C1 segment of cervical spinal cord (tissue), 14 donors: ENCODE measurements at places on chromosomes 3 and 15.

GRCh38 chr3:33936171-33936920, 137.9 kb downstream of the PDCD6IP start:
- no peak for DNase-seq

DNA sequence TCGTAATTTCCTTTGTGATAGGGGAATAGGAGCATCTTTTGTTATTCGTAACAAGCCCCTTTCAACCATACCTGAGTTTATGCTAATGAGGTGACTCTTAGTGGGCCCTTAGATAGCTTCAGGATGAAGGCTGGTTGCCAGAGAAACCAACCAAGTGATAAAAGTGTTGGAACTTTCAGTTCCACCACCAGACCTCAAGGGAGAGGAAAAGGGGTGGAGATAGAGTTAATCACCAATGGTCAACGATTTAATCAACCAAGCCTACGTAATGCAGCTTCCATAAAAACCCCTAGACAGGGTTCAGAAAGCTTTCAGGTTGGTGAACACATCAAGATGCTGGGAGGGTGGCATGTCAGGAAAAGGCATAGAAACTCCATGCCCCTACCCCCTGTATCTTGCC, 33.0 kb downstream of the HERC1 start:
- DNase-seq: no peak

GRCh38 chr15:85759376-85759775, 35.3 kb downstream of the KLHL25 start:
- DNase-seq: peak; percentile 23

- DNase-seq: no peak
Measured at GRCh38 chr3:7574435-7574834, 713.5 kb downstream of the GRM7 start.

GRCh38 chr3:114111060-114111770, 54.7 kb downstream of the QTRT2 start:
- no peak for DNase-seq

- DNase-seq: peak; percentile 46
Measured at GRCh38 chr3:143119009-143119914, at the start of gene CHST2. Gene CHST2 (plus strand): TSS chr3:143119771. CDS start chr3:143120817, 1,046 bp downstream.

DNA sequence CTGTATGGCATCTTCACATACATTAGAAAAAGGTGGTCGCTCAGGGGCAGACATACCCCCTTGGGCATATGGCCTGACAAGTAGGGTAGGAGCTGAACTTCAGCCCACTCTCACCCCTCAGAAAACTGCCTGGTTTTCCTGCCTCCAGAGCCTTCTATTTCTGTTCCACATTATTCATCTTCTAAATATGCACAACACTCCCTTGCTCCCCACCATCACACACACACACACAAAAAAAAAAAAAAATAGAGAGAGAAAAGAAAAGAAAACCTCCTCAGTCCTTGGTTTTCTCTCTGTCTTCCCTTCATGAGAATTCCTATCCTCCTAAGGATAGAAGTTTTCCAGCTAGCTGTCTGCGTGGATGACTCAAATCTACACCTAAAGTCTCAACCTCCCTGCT, 5.6 kb upstream of the ROPN1 start:
- no peak for DNase-seq

GRCh38 chr3:175606650-175607318, 747.6 kb downstream of the NAALADL2 start:
- DNase-seq: no peak

DNA sequence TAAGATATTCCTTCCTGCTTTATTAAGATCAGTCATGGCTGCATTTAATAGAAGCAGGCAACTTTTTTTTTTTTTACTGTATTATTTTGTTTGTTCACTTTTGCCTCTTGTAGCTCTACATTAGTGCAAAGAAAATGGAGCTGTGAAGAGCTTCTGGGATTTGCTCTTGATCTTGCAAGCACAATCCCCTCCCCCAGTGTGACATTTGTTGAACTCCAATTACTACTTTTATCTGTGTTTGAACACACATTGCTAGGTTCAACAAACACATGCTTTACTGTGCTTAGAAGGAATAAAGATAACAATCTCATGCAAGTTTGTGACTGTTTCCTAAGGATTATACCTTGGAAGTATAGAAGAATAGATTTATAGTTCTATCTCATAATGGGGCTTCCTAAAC, 648.8 kb downstream of the NLGN1 start:
- no peak for DNase-seq

DNA sequence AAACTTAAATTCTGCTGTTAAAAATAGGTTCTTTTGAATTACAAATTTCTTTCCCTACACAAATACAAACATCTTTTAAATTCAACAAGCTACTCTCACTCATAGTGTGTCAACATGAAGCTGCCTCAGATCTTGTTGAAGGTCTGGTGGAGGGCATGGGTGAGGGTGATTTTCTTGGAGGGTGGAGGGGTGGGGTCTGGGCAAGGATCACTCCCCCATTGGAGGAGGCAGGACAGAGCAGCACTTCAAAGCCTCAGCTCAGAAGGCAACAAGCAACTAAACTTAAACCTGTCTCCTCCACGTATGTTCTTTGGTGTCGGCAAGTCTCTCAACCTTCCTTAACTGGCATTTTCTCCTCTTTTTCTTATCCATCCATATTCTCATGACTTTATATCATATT, 730.9 kb downstream of the NR2F2 start:
- no peak for DNase-seq

DNA sequence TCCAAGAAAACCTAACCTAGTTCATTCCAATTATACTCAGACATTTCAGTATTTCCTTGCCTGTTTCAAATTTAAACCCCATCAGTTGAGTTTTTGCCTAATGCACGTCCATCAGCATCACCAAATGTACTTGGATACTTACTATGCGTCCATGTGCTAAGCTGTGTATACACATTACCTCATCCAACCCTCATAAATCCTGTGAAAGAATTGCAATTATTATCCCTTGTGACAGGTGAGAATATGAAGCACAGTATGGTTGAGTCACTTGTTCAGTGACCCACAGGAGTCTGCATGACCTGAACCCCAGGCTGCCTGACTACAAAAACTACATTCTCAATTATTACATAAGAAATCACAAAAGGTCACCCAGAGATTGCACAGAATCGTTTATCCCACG, 2.5 kb downstream of the OR5K2 start:
- no peak for DNase-seq

DNA sequence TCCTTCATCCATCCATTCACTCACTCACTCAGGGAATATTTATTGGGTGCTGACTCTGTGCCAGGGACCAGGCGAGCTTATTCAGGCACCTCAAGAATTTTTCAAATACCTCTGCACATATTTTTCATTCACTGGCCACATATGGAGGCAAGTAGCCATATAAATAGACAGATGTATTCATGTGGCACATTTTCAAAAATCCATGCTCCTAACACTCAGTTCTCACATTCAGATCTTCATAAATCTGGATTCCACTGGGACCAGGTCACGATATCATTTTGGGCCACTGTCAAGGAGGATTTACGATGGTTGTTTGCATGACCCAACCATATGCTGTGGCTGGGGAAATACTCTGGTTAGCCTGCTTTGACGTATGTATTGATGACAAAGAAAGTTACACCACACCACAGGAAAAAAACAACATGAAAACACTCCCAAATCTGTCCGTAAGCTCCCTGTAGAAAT, 241.8 kb upstream of the LRTM1 start:
- no peak for DNase-seq

- DNase-seq: no peak
Measured at GRCh38 chr3:99713440-99713839, 75.0 kb downstream of the COL8A1 start.

DNA sequence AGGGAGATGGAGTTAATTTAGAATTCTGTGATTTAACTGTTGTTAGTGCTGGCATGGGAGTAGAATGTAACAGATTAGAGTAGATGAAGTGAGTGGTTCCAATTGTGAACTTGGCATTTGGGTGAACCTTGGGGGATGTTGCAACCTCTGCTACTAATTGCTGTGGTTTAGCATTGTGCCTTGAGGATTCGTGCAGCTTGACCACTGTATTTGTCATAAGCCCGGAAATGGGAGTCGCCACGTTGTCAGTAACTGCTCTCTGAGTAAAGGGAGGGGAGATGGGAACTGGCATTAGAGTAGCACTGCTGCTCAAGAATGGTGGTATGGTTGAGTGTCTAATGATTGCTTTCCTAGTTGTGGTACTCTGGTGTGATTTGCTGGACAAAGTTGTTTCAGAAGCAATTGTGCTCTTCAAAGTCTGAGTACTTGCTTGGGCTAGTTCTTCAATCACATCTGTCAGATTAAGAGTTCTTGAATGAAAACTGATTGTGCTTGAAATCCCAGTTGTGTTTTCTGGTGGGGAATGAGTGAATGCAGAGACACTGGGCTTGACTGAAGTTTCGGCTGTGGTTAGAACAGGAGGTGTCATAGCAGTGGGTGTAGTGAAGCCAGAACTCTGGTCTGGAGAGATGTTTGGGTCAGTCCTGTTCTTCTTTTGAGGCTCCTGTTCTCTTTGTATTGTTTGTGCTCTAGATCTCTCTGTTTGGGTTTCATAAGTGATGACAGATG, 15.4 kb downstream of the IGSF10 start:
- no peak for DNase-seq

- DNase-seq: no peak
Measured at GRCh38 chr3:178289544-178290160, 246.6 kb upstream of the KCNMB2 start.

- no peak for DNase-seq
Measured at GRCh38 chr3:37096288-37096687, 78.1 kb downstream of the LRRFIP2 start.

- no peak for DNase-seq
Measured at GRCh38 chr15:60695713-60696522, 217.0 kb upstream of the ICE2 start.

DNA sequence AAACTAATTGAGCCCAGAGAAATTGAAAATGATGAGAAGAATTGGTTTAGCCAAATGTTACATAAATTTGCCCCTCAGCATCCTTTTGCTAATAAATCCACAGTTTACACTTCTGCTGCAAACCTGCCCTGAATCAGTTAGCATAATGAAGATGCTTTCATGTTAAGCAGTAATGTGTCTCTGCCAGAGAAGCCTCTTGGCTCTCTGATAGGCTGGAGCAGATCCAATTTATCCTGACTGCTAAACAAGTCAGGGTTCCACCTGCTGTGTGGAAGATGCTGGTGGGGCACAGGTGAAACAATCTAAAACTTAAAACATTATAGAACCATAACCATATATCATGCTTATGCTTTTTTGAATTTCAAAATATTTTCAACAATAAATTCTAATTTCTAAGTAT, 946.8 kb downstream of the OTOL1 start:
- DNase-seq: no peak

GRCh38 chr15:35705884-35706585, 160.1 kb upstream of the DPH6 start:
- no peak for DNase-seq

- DNase-seq: no peak
Measured at GRCh38 chr3:7950890-7951289, 550.7 kb upstream of the LMCD1 start.

- no peak for DNase-seq
Measured at GRCh38 chr15:95291898-95292472, 1038.5 kb upstream of the NR2F2 start.

GRCh38 chr3:51717446-51717845, 10.6 kb downstream of the GRM2 start:
- DNase-seq: no peak

DNA sequence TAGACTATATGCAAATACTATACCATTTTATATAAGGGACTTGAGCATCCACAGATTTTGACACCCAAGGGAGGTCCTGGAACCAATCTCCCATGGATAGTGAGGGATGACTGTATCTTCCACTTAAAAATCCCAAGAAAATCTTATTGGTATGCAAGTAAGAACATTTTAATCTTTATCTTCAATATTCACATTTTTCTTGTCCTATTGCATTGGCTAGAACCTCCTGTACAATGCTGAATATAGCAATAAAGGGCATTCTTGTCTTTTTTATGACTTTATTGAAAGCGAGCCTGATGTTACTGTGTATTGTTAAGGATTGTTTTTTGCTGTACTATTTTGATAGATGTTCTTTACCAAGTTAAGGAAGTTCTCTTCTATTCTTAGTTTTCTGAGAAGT, 36.9 kb downstream of the MYLK start:
- DNase-seq: no peak

GRCh38 chr3:172751175-172751704, 714 bp downstream of the ECT2 start:
- no peak for DNase-seq

DNA sequence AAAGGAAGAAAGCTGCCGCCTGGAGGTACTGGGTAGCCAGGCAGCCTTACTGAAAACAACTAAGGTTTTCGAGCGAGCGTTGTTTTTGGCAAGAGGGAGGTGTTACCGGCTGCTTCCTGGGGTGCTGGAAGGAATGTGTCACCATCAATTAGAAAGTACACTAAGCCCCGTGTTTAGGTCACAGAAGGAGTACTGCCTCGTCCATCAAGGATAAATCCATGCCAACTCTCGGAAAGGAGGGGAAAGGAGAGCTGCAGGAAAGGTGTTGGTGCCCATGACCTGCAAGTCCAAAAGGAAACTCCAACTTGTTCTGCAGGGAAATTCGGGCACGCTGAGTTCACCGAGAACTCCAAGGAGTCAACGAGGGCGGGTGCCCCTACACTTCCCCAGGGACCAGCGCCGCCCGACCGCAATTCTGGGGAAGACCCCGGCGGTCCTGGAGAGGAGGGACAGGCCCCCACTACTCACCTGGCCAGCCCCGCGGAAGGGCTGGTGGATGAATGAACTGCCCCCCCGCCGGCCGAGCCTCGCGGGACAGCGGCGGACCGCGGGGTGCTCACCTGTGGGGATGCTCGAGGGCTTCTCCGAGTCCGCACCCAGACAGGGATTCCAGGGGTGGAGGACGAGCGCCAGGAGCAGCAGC, 542 bp downstream of the PLOD2 start:
- DNase-seq: no peak

- DNase-seq: no peak
Measured at GRCh38 chr3:35200056-35200455, 439.3 kb upstream of the ARPP21 start.

GRCh38 chr3:11989383-11990038, 14.7 kb upstream of the SYN2 start:
- DNase-seq: no peak

DNA sequence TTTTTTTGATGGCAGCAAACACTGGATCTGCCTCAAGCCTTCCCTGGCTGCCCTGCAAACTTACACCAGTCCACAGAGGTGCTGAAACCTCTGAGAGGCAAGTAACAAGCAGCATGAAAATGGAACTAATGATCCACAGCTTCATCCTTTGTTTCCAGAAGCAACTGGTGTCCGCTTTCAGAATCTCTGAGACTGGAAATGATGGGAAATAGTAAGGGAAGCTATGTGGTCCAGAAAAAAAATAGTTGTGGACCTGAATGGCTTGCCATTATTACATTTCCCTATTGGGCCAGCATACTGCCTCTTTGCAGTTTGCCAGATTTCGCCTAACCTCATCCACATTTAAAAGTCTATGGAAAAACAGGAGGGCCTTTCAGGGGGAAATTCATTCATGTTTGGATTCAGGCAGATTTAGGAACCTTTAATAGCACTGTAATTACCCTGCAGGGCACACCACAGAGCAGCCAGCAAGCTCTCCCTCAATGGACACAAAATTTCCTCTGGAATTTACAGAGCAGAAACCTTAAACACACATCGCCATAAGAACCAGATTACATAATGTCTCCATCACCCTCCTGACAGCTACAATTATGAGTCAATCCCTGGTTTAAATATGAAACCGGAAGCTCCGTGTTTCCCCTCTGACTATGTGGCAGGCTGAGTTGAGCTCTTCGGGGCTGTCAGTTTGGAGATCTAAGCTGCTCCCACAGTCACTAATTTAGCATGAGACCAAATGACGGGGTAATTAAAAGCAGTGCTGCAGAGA, 134.4 kb downstream of the TMCO5A start:
- no peak for DNase-seq
